ENCODE measurements at places on chromosomes 11 and 22.
A peak's percentile ranks its signal among the peaks of the same experiment; 100 is the strongest.

GRCh38 chr11:35031346-35031745, 107.6 kb upstream of the CD44 start:
- DNase-seq: no peak

GRCh38 chr22:43945632-43946383, 9.4 kb upstream of the SAMM50 start:
- peak; percentile 81 for DNase-seq

DNA sequence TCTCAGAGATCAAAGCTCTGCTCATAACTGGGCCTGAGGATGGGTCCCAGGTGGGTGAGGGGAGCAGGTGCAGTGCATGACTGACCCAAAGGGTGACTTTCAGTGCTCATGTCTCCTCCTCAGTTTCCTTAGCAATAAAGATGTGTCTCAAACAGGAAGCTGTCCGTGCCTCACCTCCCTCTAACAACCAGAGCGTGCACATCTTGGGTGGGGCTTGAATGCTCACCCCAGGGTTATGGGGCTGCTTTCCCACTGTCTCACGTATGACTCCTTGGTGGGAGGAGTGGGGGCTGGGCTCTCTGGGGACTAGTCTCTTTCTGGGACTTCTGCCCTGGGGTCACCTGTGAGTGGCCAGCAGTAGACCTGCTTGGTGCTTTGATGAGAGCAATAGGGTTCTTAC, 53.9 kb upstream of the PHOX2A start:
- no peak for DNase-seq

- no peak for DNase-seq
Measured at GRCh38 chr11:115653076-115653475, 148.9 kb upstream of the CADM1 start.

DNA sequence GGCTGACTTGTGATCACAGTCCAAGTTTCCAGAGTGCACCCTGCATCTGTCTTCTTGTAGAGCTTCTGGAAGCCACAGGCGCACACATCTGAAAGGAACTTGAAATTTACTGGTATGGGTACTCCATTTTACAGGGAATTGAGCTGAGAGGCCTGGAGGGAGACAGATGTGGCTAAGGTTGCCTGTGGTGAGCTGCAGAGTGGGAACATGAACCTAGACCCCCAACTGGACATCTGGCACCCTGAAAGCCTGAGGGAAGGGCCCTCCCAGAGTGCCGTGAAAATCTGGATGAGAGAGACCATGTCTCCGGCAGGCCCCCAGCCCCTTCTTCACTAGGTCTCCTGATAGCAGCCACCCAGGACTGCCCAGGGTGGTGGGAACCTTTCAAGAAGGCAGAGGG, 22.6 kb upstream of the SOX10 start:
- no peak for DNase-seq

DNA sequence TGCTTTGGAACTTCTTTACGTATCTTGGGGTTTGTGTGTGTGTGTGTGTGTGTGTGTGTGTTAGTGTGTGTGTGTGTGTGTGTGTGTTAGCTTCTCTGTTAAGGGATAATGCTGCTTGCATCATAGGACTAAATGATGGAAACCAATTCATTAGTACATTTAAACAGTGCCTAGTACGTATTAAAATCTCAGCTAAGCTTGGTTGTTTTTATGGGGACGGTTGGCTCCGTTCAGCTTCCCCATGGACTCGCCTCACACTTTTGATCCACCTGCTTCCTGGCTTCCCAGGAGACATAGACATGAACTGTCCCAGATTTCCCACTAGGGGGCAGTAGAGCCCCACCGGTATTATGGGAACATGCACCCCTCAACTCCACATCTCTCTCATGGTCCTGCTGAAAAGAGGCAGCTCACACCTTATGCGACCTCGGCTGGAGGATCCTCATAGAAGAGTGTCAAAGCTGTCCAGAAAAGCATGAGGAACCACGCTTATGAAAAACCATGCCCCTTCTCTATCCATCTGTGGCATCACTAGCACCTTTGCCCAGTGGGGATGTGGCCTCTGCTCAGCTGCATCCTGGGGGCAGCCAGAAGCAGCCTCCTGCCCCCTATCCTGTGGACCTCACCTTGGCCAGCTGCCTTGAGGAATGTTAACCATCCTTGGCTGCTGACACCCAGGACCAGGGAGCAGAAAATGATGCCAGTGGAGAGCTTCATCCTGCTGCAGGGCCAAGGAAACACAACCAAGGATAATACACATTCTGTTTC, 9.7 kb upstream of the SAAL1 start:
- peak; percentile 73 for DNase-seq

- no peak for DNase-seq
Measured at GRCh38 chr22:45226503-45227186, 14.0 kb downstream of the KIAA0930 start.

- no peak for DNase-seq
Measured at GRCh38 chr11:109349276-109350080, 72.5 kb upstream of the C11orf87 start.

DNA sequence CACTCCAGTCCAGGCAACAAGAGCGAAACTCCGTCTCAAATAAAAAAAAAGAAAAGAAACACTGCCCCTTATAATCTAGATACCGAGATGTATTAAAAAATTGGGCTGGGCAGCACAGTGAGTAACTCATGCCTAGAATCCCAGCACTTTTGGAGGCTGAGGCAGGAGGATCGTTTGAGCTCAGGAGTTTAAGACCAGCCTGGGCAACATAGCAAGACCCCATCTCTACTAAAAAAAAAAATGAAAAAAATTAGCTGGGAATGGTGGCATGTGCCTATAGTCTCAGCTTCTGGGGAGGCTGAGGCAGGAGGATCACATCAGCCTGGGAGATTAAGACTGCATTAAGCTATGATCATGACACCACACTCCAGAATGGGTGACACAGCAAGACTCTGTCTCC, 24.9 kb downstream of the DDX6 start:
- no peak for DNase-seq

DNA sequence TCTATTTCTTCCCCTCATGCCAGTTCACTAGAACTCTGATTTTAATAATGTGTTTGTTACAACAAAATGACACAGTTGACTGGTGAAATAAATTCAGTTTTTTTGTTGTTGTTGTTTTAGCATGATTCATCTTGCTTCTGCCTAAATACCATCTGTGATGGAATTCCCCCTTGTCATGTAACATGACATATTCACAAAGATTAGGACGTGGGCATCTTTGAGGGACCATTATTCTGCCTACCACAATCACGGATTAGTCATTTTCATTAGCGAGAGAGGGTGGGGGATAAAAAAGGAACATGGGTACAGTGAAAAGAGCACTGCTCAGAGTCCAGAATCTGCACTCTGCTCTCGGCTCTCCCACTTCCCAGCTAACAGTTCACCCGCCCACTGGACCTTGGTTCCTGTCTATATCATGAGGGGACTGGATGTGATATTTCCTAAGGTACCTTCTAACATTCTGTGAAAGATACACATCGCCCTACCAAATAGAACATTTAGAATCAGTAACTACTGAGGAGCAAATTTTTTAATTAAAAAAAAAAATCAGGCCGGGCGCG, 11.3 kb downstream of the HTATIP2 start:
- no peak for DNase-seq

GRCh38 chr11:47160753-47161133, 15.9 kb downstream of the ARFGAP2 start:
- no peak for DNase-seq

GRCh38 chr11:5226732-5227310, at the start of gene HBB:
HBB (minus strand) TSS chr11:5227071; CDS start chr11:5227021, 50 bp downstream.
- DNase-seq: no peak

- no peak for DNase-seq
Measured at GRCh38 chr11:134120143-134120850, 51.4 kb downstream of the JAM3 start.

DNA sequence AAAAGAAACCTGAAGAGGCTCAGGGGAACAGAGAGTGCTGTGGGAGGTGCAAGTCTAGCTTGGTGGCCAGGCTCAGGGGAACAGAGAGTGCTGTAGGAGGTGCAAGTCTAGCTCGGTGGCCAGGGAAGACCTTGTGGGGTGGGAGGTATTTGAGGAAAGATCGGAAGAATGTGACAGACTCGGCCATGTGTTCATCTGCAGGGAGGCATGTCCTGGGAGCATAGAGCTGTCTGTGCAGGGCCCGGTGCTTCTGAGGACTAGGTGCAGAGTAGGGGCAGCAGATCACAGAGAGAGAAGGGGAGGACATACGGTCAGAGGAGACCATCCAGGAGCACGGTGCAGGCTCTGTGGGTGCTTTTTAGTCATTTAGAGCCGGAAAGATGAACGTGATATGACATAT, 10.8 kb downstream of the IFITM10 start:
- no peak for DNase-seq

DNA sequence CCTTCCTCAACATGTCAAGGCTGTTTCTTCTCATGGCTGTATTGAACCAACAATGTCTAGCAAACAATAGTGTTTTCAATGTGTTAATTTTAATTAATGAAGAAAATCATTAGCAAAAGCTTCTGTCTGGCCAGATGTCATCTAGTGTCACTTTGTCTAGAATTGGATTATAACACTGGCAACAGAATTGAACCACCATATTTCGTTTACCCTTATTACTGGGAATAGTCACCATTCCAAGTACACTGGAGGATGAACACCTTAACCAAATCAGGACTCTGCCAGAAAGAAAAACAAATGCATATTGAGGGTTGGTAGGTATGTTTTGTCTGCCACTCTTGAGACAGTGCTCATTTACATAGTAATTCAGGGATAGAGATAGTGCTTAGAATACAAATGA, 146.2 kb downstream of the LRRC4C start:
- no peak for DNase-seq

- no peak for DNase-seq
Measured at GRCh38 chr11:117696540-117696939, 100.5 kb downstream of the DSCAML1 start.

GRCh38 chr22:18048041-18048440, 23.7 kb upstream of the MICAL3 start:
- no peak for DNase-seq

- peak; percentile 77 for DNase-seq
Measured at GRCh38 chr22:37818409-37819104, 4.6 kb upstream of the GALR3 start.

DNA sequence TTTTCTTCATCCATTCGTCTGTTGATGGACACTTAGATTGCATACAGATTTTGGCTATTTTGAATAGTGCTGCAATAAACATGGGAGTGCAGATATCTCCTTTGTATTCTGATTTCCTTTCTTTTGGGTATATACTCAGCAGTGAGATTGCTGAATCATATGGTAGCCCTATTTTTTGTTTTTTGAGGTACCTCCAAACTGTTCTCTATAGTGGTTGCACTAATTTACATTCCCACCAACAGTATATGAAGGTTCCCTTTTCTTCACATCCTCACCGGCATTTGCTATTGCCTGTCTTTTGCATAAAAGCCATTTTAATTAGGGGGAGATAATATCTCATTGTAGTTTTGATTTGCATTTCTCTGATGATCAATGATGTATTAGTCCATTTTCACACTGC, 96.1 kb downstream of the PRR5L start:
- DNase-seq: no peak

GRCh38 chr11:121385688-121386087, 66.4 kb upstream of the SORL1 start:
- no peak for DNase-seq

DNA sequence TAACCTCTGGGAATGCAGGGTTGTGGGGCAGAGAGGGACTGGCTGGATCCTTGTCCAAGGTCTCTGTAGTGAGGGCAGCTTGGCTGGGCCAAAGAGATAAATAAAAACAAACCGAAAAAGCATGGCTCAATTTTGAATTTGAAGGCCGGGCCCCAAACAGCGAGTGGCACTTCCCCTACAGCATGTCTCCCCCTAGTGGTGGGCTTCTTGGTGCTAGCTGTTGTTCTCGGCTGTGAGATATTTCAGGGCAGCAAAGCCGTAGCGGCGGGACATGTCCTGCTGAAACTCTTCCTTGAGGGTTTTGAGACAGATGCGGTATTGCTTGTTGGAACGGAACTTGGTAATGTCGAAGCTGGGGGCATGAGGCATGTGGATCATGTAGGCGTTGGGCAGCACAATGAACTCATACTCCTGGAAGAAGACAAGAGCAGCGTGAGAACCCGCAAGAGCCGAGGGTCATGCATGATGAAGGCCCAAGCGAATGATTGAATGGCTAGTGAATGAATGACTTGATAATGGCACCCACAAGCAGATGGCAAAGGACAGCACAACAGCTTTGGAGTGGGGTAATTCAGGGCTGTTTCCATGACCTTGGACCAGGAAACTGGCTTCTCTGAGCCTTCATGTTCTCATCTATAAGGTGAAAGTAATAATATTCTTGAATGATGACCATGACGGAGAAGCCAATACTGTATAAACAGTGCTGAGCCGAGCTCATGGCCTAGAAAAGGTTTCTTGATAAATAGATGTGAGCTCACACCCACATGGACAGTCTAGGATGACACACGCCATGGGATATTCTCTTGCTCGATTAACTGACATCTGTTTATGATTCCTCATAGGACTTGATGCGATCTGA, 216.3 kb upstream of the SYN3 start:
- peak; percentile 26 for DNase-seq

DNA sequence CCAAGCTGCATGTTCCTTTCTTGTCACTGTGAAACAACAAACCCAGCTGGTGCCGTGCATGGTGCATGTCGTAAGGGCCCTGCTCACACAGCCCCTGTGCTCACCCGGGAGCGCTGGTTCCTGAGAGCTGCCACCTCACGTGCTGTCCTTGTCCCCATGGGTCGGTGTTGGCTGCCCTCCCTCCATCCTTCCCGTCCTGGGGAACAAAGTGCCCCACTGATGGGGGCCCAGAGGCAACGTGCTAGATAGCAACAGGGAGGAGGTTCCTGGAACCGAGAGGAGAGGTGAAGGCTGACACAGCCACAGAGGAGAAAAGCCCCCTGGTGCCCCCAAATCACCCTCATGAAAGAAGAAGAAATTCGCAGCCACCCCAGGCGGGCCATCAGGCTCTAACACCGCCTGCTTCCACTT, 56.6 kb upstream of the SLC22A12 start:
- DNase-seq: no peak

GRCh38 chr11:15747671-15748070, 608.7 kb downstream of the SOX6 start:
- DNase-seq: no peak

DNA sequence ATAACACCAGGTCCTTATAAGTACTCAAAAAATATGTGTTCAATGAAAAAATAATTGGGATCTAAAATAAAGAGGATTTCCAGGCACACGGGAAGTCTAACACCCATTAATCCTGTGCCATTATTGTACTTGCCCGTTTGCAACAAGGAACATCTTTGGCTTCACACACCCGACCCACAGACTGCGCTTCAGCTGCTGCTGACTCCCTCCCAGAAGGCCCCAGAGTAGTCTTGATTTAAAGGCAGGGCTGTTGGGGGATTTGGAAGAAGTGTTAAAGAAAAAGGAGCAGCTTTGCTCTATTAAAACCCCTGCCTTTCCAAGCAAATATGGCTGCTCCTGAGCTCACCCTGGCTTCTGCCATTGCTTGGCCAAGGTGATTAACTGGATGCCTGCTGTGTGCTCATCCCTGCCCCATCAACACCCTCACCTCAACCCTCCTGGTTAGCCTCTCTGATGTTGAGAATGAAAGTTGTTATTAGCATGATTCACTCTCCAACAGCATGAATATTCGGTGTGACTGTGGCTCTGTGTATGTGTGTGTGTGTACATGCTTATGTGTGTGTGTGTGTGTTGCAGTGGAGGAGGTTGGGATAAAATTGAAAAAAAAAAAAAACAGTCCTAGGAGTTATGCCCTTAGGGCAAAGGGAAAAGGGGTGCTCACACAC, 76.1 kb downstream of the KIRREL3 start:
- no peak for DNase-seq
